ENCODE measurements at places on chromosomes 6 and 20.

GRCh38 chr20:62275219-62275618, 27.6 kb upstream of the ADRM1 start:
- no peak for DNase-seq

GRCh38 chr20:47164140-47164539, 192.4 kb downstream of the ZMYND8 start:
- DNase-seq = no peak

- no peak for DNase-seq
These were observed 219.2 kb downstream of the KHDC1L start for GRCh38 chr6:73006146-73006545.

GRCh38 chr6:92538275-92538674, 881.1 kb downstream of the EPHA7 start:
- peak; percentile 3 for DNase-seq

GRCh38 chr20:18983796-18984195, 170.2 kb downstream of the SCP2D1 start:
- no peak for DNase-seq

- no peak for DNase-seq
These were observed 16.1 kb upstream of the ZNF292 start for GRCh38 chr6:87139236-87139635.

DNA sequence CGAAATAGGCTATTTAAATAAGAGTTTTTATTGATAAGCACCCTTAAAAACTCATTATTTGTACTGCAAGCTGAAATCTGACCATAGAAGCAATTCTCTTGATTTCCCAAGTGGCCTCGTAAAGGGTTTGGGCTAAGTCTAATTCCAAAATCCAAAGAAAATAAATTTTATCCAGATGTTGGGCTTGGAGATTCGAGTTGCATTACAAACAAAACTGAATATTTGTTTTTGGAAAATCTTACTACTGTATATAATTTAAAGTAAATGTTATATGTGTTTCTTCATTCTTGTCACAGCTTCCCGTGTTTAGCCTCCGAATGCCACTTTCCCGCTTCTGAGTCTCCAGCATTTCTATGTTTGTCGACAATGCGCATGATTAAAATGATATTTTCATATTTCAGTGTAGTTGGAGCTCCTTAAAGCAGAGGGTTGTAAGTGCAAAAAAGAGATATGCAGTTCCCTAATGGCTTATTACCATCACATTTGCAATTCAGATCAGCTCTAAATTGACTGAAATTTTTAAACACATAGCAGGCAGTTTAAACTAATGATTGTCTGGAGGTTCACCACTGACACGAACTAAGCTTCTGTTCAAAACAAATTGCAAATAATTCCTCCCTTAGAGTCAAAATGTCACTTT, 47.0 kb downstream of the PRL start:
- no peak for DNase-seq

DNA sequence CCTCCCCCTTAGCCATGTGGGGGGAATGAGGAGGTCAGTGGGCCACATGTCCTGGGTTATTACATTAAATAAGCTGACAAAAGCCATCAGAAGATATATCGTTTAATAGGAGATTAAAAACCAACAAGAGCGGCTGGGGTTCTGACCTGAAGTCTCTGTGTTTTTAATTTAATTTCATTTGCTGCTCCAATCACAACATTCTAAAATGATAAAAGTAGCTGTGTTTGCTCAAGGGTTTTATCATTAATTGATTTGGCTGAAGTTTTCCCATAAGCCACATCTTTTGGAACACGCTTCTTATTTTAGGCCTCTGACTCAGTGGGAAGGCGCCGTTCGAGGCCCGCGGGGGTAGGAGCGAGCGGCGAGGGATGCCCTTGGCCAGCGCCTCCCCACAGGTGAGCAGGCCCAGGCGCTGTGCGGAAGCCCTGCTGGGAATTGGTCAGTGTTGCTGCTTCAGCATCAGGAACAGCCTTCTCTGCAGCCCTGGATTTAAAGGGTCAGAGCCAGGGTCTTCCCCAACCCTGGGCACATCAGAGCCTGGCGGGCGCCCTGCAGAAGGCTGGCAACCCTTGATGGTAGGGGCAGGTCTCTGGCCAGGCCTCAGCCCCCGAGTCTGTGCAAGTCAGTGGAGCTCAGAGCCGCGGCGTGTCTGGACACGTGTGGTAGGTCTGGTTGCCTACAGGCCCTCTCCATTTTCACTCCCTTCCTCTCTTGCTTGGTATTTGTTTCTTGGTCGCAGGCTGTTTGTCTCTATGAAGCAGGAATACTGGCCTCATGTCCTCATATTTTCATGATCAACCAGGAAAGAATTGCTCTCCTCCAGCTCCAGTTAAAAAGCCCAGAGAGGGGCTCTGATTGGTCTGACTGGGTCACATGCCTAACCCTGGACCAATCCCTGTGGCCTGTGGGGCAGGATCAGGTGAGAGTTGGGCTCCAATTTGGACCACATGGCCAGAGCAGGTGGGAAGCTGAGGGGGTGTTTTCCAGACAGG, 30.9 kb upstream of the MLN start:
- DNase-seq = no peak

- no peak for DNase-seq
These were observed 27.8 kb downstream of the CCN2 start for GRCh38 chr6:131923356-131923755.

- DNase-seq = no peak
These were observed 189.1 kb upstream of the TCF21 start for GRCh38 chr6:133699741-133700385.

- no peak for DNase-seq
These were observed 12.3 kb downstream of the DYNLT2 start for GRCh38 chr6:169738976-169739529.

- DNase-seq = no peak
These were observed 10.5 kb downstream of the ZBTB2 start for GRCh38 chr6:151380848-151381205.

DNA sequence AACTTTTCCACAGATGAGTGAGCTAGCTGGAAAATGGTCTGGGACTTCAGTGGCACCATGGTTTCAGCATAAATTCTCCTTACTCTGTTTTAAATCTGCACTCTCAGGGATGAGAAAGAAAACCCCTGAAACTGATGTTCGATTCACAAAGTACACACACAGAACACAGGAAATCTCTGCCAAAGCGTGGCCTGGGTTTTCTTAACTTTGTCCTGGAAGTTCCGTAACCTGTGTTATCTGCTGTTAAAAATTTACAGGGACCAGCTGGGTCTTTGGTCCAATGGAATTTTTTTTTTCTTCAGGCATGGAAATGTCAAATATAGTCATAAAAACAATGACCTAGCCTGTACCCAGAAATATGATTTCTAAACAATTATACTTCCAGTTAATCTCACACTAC, 7.3 kb downstream of the SCML4 start:
- no peak for DNase-seq

DNA sequence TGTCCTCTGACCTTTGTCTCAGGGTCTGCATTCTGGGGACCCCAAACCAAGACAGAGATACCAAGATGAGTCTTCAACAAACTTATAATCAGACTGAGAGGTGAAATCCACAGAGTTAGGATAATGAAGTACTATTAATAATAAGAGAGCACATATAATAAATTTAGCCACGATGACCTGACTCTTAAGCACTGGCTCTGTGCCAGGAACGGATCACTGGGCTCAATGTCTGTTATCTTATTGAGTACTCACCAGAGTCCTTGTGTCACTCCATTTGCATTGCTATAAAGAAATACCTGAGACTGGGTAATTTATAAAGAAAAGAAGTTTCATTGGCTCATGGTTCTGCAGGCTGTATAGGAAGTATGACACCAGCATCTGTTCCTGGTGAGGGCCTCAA, 18.9 kb upstream of the ITPR3 start:
- no peak for DNase-seq

GRCh38 chr20:20020908-20021307, 3.7 kb downstream of the NAA20 start:
- DNase-seq = no peak

DNA sequence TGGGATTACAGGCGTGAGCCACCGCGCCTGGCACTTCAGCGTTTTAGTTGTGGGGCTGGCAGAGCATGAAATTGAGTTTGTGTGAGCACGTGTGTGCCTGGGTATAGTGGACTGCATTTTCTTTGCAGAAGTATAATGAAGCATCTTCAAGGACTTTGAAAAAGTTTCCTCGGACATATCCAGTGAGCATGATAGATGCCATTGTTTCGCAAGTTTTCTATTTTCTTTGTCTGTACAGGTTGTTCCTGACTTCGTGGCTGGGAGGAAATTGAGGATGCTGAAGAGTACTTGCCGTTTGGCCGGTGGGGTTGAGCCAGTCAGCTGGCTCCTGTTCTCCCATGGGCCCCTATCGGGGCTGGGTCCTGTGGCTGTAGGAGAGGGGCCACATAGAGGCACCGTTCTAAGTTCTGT, 55.9 kb downstream of the RREB1 start:
- DNase-seq = no peak

DNA sequence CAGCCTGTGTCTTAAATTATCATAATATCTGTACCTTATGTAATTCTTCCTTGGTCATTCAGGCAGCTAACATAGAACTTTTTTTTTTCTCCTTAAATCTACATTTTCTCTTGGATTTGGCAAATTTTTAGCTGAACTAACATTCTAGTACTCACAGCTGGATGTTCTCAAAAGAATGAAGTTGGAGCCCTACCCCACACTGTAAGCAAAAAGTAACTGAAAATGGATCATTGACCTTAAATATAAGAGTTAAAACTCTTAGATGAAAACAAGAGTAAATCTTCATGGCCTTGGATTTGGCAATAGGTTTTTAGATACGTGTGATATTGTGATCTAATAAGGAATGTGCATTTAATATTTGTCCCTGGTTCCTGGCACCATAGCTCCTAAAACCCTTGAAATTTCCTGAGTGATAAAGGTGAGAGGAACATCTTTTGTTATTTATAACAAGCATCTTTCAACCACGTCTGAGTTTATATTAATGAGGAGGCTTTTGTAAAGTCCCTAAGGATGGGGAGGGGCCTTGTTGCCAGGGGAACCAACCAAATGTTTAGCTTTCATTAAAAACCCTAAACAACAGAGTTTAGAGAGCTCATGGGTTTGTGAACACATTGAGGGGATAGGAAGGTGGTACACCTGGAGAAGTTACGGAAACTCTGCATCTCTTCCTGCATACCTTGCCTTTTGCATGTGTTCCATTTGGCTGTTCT, 106.1 kb upstream of the ADGRF4 start:
- DNase-seq = no peak

DNA sequence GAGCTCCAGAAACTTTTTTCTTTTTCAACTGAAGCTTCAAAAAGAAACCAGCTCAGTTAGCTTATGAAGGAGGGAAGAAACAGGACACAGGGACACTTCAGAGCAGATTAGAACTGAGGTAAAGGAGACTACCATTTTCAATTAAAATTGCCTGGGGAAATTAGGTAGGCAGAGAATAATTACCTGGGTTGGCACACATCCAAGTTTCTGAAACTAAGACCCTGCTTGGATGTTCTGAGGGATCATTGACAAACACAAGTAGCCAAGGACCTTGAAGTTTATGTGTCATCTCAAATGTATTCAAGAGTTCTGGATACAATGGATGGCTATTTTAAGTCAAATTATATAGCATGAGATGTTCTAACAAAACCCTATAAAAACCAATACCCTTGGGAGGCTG, 137.6 kb downstream of the PLCB4 start:
- no peak for DNase-seq

- peak; percentile 47 for DNase-seq
These were observed 346.5 kb downstream of the CD83 start for GRCh38 chr6:14464055-14464454.

All from T47D (cell line).